ENCODE measurements at places on chromosomes 1 and 21. TPM values are rescaled to one million over a fixed set of nuclear protein-coding genes. Genes with fewer than 3 reads are reported as not detected.

DNA sequence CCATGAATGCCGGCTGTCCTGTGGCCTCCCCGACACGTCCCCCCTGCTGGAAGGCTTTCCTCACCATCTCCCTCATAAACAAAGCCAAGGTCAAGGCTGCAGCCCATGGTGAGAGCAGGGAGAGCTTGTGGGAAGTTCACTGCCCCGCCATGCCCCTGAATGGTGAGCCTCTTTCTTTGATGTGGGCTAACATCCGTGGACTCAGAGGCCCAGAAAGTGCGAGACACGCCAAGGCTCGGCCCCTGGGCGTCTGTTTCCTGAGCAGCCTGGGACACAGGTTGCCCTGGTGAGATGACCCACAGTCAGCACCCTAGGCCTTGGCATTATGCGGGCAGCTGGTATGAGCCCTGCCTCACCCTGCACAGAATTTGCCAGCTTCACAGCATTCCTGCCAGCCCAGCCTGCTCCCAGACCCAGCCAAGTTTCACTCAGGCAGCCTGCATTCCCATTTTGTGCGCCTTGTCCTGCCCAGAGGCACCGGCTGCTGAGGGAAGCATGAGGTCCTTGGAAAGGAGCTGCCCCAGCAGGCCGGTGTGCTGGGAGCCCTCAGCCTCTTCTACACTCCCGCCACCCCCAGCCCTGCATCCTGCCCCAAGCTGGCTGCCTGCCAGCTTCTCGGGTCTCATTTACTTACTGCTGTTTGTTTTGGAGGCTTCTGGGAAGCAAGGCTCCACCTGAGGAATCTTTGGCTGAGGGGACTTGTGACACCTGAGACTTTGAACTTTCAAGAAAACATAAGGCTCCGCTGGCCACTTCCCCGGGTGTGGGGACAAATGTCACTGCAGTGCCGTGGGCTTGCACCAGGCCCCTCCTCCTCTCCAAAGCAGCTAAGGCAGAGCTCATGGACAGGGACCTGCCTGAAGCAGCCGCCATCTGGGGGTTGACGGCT lies 31.9 kb downstream of the NEK2 start:
- peak; percentile 71 for DNase-seq

GRCh38 chr21:46180778-46181391 lies 3.4 kb downstream of the SPATC1L start:
- DNase-seq, result no peak

DNA sequence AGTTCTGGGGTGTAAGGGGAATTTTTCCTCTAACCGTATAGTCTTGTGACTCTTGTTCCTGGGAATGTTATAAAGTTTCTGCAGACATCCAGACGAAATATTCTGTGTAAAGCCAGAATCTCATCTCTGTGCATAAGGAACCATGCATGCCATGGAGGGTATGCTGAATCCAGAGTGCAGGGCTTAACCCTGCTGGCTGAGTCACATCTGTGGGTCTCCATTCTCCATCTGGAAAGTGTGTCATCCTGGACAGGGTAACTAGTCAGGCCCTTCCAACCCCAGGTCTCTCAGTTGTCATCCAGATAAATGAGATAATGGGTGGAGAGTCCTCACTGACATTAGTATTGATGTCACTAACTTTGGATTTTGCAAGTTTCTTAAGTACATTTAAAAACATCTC lies 48.8 kb downstream of the ATP5PO start:
- DNase-seq, result no peak

DNA sequence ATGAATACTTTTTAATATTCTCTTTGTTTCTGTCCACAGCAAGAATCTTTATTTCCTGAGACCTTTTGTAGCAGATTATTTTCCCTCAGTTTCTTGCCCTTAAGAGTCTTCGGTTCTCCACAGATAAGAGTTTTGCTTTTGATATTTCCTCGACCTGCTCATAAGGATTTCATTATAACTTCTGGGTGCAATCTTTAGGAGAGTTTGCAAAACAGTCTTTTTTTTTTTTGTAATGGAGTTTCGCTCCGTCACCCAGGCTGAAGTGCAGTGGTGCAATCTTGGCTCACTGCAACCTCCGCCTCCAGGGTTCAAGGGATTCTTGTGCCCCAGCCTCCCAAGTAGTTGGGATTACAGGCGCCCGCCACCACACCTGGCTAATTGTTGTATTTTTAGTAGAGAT lies 10.1 kb upstream of the UBE4B start:
- DNase-seq, result no peak

- DNase-seq, result no peak
Measured at GRCh38 chr1:88773540-88774150, 89.6 kb downstream of the PKN2 start.

- DNase-seq, result no peak
Measured at GRCh38 chr1:234000557-234001041, 96.1 kb downstream of the SLC35F3 start.

- DNase-seq, result no peak
Measured at GRCh38 chr1:224739303-224739996, 123.3 kb downstream of the CNIH3 start.

DNA sequence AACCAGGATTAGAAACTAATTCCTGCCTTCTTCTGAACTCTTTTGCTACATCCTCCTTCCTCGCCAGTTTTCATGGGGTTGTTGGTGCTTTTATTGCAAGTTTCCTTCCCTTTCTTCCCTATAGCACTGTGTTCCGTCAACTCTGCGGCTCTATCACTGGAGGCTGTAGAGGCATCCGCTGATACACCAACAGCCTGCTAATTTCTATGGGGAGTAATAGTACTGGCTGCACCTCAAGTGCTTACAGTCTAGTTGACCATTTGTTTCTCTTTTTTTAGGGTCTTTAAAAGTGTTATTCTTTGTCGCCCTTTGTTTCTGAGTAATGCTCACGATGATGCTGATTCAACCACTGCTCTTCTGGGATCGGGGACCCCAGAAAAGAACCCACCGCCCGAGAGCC lies 746 bp downstream of the MIS18A start:
- DNase-seq, result peak; percentile 16

- no peak for DNase-seq
Measured at GRCh38 chr1:72117621-72118020, 164.7 kb downstream of the NEGR1 start.

DNA sequence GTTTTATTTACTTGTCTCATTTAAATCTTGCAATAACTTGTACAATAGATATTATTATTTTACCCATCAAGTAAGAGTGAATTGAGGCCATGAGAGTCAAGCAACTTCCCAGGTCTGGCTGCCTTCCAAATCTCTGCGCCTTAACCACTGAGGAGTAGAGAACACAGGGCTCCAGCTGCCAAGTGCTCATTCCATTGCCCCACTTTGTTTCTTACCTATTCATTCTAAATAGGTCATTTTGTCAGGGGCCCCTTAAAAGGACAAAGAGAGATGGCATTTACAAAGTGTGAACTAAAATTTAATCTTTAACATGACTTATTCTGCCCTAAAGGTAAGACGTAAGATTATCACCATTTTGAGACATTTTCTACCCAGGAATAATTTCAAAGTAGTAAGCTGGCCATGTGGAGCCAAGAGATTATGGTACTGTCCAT lies 3.5 kb downstream of the PPP1R15B start:
- peak; percentile 65 for DNase-seq

GRCh38 chr1:232894436-232894835 lies 56.0 kb upstream of the NTPCR start:
- no peak for DNase-seq

- DNase-seq, result no peak
Measured at GRCh38 chr21:18931237-18931636, 527.7 kb upstream of the TMPRSS15 start.

GRCh38 chr1:32066489-32066873 lies 6.3 kb upstream of the TMEM39B start:
- DNase-seq, result no peak

DNA sequence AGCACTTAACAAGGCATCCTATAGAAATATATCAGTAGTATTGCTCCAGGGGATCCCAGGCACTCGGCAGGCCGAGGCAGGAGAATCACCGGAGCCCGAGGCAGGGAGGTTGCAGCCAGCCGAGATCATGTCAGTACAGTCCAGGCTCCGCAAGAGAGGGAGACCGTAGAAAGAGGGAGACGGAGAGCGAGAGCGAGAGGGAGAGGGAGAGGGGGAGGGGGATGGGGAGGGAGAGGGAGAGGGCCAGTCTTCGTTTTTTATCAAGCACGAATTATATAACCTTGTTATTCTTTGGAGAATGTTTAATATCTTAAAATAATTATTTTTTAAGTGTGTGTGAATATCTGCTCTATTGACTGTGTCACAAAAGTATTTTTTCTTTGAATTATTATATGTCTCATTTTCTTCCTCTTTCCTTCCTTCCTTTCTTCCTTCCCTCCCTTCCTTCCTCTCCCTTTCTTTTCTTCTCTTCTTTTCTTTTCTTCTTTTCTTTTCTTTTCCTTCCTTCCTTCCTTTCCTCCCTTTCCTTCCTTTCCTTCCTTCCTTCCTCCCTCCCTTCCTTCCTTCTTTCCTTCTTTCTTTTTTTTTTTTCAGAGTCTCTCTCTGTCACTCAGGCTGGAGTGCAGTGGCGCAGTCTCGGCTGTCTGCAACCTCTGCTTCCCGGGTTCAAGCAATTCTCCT lies 233.7 kb downstream of the SRGAP2C start:
- no peak for DNase-seq

- DNase-seq, result no peak
Measured at GRCh38 chr1:167291539-167292185, 71.0 kb downstream of the POU2F1 start.

GRCh38 chr1:89904219-89904980 lies 83.6 kb downstream of the LRRC8D start:
- DNase-seq, result no peak

DNA sequence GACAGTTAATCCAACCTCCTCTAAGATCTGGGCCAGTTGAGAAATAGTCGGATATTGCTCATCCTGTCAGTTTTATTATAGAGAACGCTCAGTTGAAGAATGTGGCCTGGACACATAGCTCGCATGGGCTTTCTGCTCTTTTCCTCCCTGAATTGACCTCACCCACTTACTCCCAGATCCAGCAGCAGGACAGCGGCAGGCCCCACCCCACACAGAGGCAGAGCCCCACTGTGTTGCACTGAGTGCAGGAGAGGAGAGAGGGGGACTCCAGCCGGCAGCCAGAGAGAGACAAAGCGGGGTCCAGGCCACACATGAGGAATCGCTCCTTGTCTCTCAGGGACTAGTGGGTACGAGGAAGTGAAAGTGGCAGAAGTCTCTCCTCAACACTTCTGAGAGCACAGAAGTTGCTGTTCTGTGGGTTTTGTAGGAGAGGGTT lies 78.6 kb downstream of the LAMC1 start:
- DNase-seq, result no peak

DNA sequence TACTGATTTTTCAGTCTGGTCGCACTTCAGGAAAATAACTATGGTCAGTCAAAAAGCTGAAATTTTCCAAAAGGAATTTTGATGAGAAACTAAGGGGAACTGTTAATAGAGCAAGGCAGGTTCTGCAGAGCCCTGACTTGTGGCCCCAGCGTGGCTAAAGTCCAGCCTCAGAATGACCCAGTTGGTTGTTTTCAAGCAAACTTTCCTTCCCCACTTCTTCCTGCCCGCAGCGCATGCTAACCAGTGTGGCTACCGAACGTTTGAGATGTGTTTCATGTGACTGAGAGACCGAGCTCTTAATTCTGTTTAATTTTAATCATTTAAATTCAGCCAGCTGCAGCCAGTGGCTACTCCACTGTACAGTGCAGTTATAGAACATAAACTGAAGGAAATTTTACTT lies 6.2 kb upstream of the IL10RB start:
- no peak for DNase-seq

DNA sequence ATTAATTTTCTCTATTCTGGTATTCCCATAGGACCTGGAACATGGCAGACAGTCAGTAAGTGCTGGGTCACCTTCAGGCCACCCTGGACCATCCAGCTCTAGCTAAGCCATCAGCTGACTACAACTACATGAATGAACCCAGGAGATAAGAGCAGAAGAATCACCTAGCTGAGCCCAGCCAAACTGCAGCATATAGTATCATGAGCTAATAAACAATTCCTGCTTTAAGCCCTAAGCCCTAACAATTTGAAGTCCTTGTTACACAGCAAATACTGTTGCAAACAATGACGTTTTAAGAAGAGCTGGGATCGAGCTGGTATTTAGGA lies 14.2 kb upstream of the CITED4 start:
- DNase-seq, result no peak

DNA sequence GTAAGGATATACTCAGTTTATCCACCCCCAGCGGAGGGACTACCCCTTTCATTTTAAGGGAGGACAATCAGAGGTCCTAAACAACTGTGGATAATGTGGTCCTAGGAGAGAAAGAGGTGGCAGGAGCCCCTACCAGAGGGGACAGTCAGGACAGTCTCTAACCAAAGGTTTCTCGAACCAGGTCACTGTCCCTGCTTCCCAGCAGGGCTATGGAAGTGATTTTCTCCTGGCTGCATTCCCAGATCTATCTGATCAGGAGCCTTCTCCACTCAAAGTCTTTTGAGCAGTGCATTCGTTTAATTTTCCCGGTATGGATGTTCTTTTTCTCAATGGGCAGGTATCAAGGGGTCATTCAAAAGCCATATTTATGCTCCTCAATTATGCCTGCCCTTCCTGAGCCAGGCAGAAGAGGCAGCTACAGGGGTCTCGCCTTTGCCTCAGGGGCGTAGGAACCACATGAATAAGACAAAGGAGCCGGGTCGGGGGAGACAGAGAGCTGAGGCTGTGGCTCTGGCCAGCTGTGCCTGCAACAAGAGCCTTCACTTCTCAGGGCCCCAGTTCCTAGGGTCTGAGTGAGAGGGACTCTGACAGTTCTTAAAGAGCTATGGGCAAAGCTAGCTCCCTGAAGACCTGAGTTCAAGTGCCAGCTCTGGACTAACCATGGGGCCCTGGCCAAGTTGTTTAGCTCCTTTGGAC lies 62.5 kb upstream of the DMRTB1 start:
- no peak for DNase-seq

- peak; percentile 68 for DNase-seq
Measured at GRCh38 chr1:6546326-6546725, 8.0 kb downstream of the NOL9 start.

- no peak for DNase-seq
Measured at GRCh38 chr1:46691997-46692790, 20.5 kb downstream of the TEX38 start.

DNA sequence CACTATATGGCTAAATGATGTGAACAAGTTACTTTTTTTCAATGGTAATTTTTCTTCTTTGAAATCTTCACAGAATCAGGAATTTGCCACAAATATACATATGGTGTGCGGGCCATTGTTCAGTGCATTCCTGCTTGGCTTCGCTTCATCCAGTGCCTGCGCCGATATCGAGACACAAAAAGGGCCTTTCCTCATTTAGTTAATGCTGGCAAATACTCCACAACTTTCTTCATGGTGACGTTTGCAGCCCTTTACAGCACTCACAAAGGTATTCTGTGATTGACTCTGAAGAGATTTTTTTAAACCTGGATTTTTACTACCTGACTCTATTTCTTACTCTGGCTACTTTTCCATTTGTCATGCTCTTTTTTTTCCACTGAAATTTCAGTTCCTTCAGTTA lies 76.2 kb upstream of the KIAA1614 start:
- DNase-seq, result no peak

Gene TMEM52
- 0.13 TPM for total RNA-seq

Gene AMY2A
- total RNA-seq, result not detected

Gene LAMB3
- total RNA-seq, result 3.0 TPM

Gene KLHL21
- 19.7 TPM for total RNA-seq

Gene KHDRBS1
- 58.7 TPM for total RNA-seq

Gene FMO1
- total RNA-seq, result not detected

Gene CA6
- not detected for total RNA-seq

Gene FAM163A
- 0.51 TPM for total RNA-seq

Gene SORT1
- 14.5 TPM for total RNA-seq

Gene TMEM125
- total RNA-seq, result not detected

Data from dermis microvascular lymphatic vessel endothelial cell (primary cell).